Prostate gland (tissue), 2 donors: ENCODE measurements at places on chromosomes 2 and 18. TPM values are rescaled to one million over a fixed set of nuclear protein-coding genes. Genes with fewer than 3 reads are reported as not detected.

Gene ASXL3
- 5.1 TPM for total RNA-seq

Gene SERPINB5
- 17.3 TPM for total RNA-seq

Gene RASGRP3
- total RNA-seq = 21.0 TPM

Gene SCN2A
- total RNA-seq = 1.4 TPM

Gene CD28
- total RNA-seq = 0.05 TPM

Gene LAMA3
- total RNA-seq = 31.3 TPM

Gene RFX8
- total RNA-seq = not detected

Gene GRHL1
- 25.7 TPM for total RNA-seq

Gene DSEL
- total RNA-seq = 5.4 TPM

Gene CNTNAP5
- not detected for total RNA-seq

Gene DPY30
- total RNA-seq = 93.3 TPM

DNA sequence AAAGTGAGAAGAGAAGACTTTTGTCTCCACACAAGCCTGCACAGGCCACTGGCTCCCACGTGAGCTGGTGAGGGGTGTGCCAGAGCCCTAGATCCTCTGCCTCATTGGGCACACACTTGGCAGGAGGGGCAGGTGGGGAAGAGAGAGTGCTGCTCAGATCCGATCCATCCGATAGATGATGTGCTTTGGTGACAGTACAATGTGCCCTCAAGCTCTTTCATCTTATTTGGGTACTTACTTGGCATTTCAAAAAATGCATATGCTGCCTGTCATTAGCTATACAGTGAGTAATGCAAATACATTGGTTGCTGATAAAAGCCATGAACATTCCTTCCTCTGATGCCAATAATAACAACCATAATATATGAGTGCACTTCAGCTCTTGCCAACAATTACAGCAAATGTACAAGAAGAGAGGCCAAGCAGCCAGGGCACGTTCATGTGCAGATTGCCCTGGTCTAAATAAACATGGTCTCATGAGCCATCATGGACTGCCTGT is 255.3 kb downstream of the VAPA start:
- DNase-seq = peak; percentile 17

- no peak for DNase-seq
Observed at GRCh38 chr2:27866237-27866636, 23.9 kb downstream of the RBKS start.

DNA sequence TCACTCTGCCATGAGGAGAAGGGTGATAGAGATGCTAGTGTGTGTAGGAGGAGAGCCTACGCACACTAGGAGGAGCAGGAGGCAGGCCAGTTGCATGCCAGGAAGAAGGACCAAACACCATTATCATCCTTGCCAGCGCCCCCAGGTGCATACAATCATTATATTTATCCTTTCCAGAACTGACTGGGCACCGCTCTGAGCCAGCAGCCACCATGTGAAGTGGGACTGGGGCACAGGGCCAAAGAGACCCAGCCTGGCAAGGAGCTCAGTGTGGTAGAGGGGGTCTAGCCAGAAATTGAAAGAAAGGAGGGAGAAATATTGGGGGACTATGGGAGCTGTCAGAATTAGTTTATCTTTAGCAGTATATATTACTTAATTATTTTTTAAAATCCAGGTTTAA is 8.3 kb upstream of the GPR148 start:
- DNase-seq = no peak

DNA sequence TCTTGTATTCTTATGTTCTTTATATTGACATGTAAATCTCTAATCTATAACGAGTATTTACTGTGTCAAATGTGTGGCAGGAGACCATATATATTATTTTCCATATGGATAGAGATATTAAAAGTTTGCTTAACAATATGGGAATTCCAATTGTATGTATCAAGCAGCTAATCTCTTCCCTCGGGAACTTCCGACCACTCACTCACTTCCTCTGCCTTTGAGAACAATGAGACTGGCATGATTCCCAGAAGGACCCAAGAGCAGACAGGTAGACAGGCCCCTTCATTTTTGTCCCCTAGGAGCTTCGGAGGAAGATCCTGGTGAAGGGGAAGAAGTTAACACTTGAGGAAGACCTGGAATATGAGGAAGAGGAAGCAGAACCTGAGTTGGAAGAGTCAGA is 24.1 kb downstream of the PLCD4 start:
- DNase-seq = no peak

DNA sequence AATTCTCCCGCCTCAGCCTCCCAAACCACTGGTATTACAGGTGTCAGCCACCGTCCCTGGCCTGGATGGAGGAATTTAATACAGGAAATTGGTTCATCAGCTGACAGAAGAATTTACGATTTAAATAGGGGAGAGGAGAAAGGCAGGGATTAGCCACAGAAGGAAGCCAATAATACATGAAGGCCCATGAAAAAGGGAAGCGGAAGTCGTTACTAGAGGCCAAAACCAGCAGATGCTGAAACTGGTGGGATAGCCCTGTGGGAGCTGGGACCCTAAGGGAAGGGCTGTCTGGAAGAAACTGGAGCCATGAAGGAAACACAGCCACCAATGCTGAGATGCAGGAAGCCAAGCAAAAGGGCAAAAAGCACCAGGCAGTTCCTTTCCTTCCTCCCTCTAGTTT is 163.7 kb upstream of the RMP24 start:
- DNase-seq = no peak

GRCh38 chr2:40451918-40452605 is at the start of gene SLC8A1:
Gene SLC8A1 (minus strand): TSS chr2:40452090.
- no peak for DNase-seq

DNA sequence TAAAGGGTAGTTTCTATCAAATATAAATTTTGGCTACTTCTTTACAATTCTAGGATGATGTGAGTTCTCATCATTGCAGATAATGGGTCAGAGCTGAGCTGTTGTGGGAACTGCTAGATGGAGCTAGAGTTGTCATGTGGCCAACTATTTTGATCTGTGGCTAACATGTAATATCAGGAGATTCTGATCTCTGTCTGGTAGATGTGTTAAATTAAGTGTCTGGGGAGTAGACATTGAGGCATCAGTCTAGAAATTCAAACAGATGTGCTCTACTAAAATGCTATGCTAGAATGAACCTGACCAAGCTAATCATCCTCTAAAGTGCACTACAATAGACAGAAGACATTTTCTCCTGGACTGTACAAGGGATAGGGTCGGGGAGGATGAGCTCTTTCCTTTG is 30.3 kb upstream of the DARS1 start:
- DNase-seq = no peak

GRCh38 chr2:121066526-121066925 is 218.5 kb downstream of the TFCP2L1 start:
- DNase-seq = no peak

- no peak for DNase-seq
Observed at GRCh38 chr2:118763797-118764196, 83.7 kb downstream of the EN1 start.

GRCh38 chr18:4842287-4842686 is 354.8 kb downstream of the AKAIN1 start:
- no peak for DNase-seq

DNA sequence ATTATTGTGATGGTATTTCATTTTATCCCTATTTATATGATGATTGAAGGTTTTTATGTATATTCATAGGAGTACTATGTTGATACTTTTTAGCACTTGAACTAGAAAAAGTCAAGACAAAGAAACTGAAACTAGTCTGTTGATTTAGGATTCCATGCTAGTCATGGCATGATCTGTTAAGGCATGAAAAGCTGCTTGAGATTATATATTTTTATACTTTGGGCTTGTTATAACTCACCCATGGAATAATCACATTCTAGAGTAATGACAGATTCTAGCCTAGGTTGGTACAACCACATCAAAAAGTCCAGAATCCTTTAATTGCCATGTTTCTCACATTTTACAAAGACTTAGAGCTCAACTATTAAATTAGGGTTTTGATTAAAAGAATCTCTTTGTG is 472.6 kb upstream of the CELF4 start:
- DNase-seq = no peak

DNA sequence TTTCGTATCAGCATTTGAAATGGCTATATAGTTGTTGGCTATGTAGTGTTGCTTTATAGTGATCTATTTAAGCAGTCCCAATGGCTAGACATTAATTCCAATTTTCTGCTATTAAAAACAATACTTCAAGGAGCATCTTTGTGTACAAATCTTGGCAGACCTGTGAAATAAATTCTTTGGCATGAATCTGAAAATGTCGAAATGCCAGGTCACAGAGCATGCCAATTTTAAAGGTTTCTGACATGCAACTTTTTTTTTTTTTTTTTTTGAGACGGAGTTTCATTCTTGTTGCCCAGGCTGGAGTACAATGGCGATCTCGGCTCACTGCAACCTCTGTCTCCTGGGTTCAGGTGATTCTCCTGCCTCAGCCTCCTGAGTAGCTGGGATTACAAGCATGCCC is 26.8 kb upstream of the CABLES1 start:
- DNase-seq = no peak

- DNase-seq = no peak
Observed at GRCh38 chr2:174635776-174636404, 38.3 kb upstream of the WIPF1 start.

GRCh38 chr18:3478262-3478978 is 28.4 kb downstream of the TGIF1 start:
- no peak for DNase-seq

DNA sequence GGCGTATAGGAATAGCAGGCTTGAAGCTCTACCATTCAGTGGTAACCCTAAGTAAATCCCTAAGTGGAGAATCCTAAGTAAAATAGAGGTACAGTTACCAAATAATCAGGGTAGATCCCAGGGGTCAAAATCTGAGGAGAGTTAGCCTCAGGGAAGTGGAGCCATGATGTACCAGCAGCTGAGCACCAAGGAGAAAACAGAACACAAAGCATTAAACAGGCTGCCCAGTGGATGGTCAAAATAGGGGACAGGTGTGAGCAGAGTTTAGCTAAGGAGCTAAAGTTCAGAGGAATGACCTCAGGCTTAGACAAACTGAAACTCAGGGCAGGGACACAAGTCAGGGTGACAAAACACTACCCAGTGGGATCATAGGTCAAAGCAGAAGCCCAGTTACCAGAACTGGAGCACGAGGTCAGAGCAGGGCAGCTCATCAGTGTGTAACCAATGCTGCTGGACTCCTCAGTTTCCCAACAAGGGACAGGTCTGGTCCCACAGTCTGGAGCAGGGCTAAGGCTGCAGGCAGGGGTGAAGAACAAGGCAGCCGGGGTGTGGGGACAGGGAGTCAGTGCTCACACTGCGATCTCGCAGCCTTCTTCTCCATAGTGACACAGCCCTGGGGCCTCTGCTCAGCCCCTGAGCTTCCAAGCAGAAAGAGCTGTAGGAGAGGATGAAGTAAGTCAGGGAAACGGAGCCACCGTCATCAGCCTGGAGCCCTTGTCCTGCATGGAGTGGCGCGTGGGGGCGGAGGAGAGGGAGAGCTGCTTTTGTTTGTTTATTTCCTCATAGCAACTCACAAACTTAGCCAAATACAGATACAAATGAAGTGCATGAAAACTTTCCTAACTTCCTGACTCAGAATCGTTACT is 264.0 kb downstream of the MREG start:
- no peak for DNase-seq

- no peak for DNase-seq
Observed at GRCh38 chr2:20012282-20013125, at the start of gene MATN3. Gene MATN3 (minus strand): TSS chr2:20012668. CDS start chr2:20012631, 37 bp downstream.

- DNase-seq = no peak
Observed at GRCh38 chr18:22999212-22999611, 66.1 kb downstream of the RBBP8 start.

DNA sequence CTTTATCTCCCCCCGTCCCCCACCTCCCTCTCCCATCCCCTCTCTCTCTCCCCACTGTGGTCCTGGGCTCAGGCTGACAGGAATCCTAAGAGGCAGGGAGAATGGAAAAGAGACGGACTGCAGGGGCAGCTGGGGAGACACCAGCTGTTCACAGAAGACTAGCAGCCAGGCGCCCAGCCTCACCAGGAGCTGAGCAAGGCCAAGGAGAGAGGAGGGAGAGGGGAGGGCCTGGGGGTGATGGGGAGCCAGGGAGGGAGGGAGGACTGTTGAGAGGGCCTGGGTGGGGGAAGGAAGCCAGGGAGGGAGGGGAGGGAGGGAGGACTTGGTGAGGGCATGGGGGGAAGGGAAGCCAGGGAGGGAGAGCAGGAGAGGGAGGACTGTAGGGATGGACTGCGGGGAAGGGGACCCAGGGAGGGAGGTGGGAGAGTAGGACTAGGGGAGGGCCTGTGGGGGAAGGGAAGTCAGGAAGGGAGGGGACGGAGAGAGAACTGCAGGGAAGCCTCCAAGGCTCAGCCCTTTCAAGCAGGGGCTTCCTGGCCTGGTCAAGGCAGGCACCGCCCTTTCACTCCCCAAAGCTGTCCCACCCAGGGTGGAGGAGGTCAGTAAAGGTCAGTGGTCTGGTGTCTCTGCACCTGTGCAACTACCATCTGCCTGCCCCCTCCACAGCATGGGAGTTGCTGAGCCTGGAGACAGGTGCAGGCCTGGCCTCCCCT is 517.7 kb upstream of the MYT1L start:
- DNase-seq = no peak

- DNase-seq = no peak
Observed at GRCh38 chr2:182717416-182717815, 1.4 kb downstream of the DNAJC10 start.

GRCh38 chr2:128311755-128312341 is 6.8 kb downstream of the HS6ST1 start:
- DNase-seq = no peak

GRCh38 chr2:75416420-75417342 is 144.1 kb downstream of the EVA1A start:
- DNase-seq = no peak
